ENCODE measurements at places on chromosomes 2 and 18.
A peak's percentile ranks its signal among the peaks of the same experiment; 100 is the strongest.

DNA sequence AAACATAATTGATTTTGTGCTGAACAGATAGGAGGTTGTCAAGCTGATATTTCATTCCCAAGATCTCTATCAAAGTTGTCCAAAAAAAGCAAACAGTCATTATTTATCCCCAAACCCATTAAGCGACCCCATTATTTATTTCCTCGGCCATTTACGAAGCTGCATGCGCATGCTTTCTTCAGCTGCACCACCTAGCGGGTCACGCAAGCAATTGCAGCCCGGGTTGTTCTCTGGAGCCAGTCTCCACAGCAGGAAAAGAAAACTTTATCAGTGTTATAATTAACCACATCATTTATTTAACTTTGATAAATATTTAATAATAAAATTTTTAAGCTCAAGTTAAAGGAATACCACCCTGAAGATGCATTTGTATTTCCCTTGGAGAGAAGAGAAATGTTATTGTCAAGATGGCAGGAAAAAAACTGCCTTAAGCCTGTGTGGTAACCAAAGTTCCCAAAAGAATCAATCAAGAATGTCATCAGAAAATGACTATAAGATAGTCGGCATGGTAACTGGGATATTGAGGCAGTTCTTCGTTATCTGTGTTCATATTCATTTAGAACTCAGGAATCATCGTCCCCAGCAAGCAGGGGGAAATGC, 304.7 kb downstream of the FBXO15 start:
- DNase-seq: peak; percentile 66

- DNase-seq: no peak
Observed at GRCh38 chr2:120486441-120486840, 140.5 kb downstream of the INHBB start.

- DNase-seq: peak; percentile 72
Observed at GRCh38 chr2:28250006-28250405, 142.7 kb upstream of the FOSL2 start.

GRCh38 chr2:32248299-32248698, 16.4 kb downstream of the NLRC4 start:
- DNase-seq: no peak

GRCh38 chr2:126913329-126913728, 14.6 kb downstream of the TEX51 start:
- no peak for DNase-seq

- peak; percentile 94 for DNase-seq
Observed at GRCh38 chr2:85433511-85434089, 15.1 kb downstream of the SH2D6 start.

GRCh38 chr18:68604256-68604655, 110.7 kb downstream of the TMX3 start:
- no peak for DNase-seq
